Muscle of leg (tissue), 16 donors: ENCODE measurements at places on chromosomes 4 and X. TPM values are rescaled to one million over a fixed set of nuclear protein-coding genes. Genes with fewer than 3 reads are reported as not detected.
A peak's percentile ranks its signal among the peaks of the same experiment; 100 is the strongest.

Gene RBM46
- polyA plus RNA-seq = 0.11 TPM

DNA sequence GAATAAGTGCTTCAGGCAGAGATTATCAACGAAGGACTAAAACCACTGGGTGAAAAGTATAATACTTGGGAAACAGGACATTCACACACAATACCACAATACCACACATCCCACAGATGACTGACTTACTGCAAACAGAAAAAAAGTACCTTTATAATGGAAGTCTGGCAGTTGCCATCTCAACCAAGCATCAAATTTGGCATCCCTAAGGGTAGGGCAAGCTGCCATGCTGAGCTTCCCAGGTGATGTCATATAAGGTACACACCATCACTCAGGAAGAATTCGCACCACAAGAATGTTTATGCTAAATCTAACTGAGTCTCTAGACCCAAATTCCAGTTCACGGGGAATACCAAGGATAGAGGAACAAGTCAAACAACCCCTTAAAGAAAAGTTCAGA lies 9.1 kb downstream of the QDPR start:
- H3K4me1 ChIP-seq = no peaks in the 10 kb centered on the region
- no peak overlapping the region for H3K4me3 ChIP-seq
- DNase-seq = no peak
- peaks cover 41% of the 10 kb centered on the region for H3K36me3 ChIP-seq
- no peaks in the 10 kb centered on the region for H3K27me3 ChIP-seq
- H3K27ac ChIP-seq = no peak overlapping the region

DNA sequence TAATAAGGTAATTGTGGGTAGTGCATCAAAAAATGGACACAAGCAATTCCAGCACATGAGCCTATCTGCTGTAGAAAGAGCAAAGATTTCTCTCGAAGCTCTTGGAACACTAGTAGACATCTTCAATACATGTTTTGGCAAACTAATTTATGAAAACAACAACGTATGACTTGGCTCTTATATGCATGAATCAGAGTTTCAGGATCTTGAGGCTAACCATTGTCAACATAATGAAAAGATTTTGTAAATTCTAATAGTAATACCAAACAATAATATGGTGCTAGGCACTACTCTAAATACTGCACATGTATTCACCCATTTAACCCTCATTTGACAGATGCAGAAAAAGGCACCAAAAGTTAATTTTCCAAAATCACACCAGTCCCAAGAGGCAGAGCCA lies 25.1 kb upstream of the ANKRD50 start:
- H3K4me1 ChIP-seq = no peaks in the 10 kb centered on the region
- DNase-seq = no peak
- no peaks in the 10 kb centered on the region for H3K36me3 ChIP-seq
- no peaks in the 10 kb centered on the region for H3K27me3 ChIP-seq
- H3K27ac ChIP-seq = no peak overlapping the region
- H3K4me3 ChIP-seq = no peak overlapping the region

- H3K4me1 ChIP-seq = peaks cover 2% of the 10 kb centered on the region
- H3K4me3 ChIP-seq = no peak overlapping the region
- DNase-seq = no peak
- H3K36me3 ChIP-seq = no peaks in the 10 kb centered on the region
Measured at GRCh38 chr4:119744580-119744979, 116.0 kb upstream of the PDE5A start.

Gene ABRAXAS1
- 35.9 TPM for polyA plus RNA-seq

DNA sequence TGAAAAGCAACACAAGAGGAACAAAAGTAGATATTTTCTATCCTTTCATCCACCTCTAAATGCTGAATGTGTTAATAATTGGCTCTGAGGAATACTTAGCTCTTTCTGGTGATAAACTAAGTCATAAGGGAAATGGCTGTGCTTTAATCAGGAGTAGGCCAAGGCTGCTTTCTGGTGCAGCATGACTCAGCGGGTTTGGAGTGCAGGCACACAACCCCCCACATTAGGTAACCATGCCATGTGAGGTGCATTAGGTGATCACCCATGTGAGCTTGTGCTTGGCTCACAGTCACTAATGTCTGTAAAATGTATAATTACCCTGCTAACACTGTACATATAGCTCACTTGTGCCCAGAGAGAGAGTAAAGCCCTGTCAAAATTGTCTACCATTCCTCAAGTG lies 57.2 kb downstream of the USP38 start:
- no peak overlapping the region for H3K27ac ChIP-seq
- no peaks in the 10 kb centered on the region for H3K36me3 ChIP-seq
- H3K27me3 ChIP-seq = no peaks in the 10 kb centered on the region
- H3K4me3 ChIP-seq = no peak overlapping the region
- H3K4me1 ChIP-seq = no peaks in the 10 kb centered on the region

GRCh38 chr4:80459918-80460473 lies 124.5 kb downstream of the CFAP299 start:
- H3K4me1 ChIP-seq = no peaks in the 10 kb centered on the region
- no peak for DNase-seq
- H3K4me3 ChIP-seq = no peak overlapping the region
- no peaks in the 10 kb centered on the region for H3K27me3 ChIP-seq
- no peak overlapping the region for H3K27ac ChIP-seq
- H3K36me3 ChIP-seq = no peaks in the 10 kb centered on the region

DNA sequence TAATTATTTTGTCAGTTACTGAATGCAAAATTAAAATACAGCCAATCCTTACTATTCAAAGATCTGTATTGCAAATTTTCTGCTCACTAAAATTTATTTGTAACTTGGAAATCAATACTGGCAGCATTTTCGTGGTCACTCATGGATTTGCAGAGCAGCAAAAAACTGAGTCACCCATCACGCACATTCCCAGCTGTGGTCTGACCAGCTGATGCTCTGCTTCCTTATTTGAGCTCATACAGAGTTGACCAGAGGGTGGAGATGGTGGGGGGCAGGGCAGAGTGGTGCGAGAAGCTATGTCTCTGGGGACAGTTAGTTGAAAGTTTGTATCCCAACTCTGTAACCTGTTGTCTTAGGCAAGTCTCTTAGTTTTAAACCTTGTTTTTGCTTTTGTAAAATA lies 214.8 kb downstream of the SPCS3 start:
- H3K27ac ChIP-seq = no peak overlapping the region
- no peaks in the 10 kb centered on the region for H3K36me3 ChIP-seq
- no peak for DNase-seq
- H3K4me1 ChIP-seq = no peaks in the 10 kb centered on the region

DNA sequence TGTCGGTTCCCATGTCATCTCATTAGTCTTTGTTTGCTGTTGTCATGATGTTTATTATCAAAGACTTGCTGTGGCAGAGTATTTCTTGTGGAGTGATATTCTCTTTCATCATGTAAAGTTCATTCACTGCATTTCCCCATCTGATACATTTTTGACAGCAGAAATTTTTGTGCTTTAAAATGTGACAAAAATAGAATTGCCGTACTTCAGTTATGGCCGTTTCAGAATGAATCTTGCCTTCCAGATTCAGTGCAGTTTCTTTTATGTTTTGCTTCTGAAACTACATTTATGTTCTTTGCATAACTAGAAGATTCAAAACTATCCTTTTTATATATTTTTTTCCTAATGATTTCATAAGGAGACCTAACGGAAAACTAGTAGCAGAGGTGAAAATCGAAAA lies 10.0 kb downstream of the CSTF2 start:
- H3K4me3 ChIP-seq = no peak overlapping the region
- peaks cover 15% of the 10 kb centered on the region for H3K27me3 ChIP-seq
- DNase-seq = no peak
- H3K27ac ChIP-seq = no peak overlapping the region
- no peaks in the 10 kb centered on the region for H3K4me1 ChIP-seq
- H3K36me3 ChIP-seq = peaks cover 19% of the 10 kb centered on the region

Gene DRD5
- 0.24 TPM for polyA plus RNA-seq

Gene QRFPR
- polyA plus RNA-seq = 1.0 TPM

GRCh38 chr4:80532674-80533333 lies 197.3 kb downstream of the CFAP299 start:
- no peak for DNase-seq
- H3K27me3 ChIP-seq = no peaks in the 10 kb centered on the region
- H3K36me3 ChIP-seq = no peaks in the 10 kb centered on the region
- no peak overlapping the region for H3K4me3 ChIP-seq
- H3K4me1 ChIP-seq = no peaks in the 10 kb centered on the region

Gene PNMA6A
- 3.9 TPM for polyA plus RNA-seq

Gene RASGEF1B
- 4.1 TPM for polyA plus RNA-seq

GRCh38 chr4:184937745-184938144 lies 80.5 kb upstream of the HELT start:
- no peak for DNase-seq
- no peaks in the 10 kb centered on the region for H3K4me1 ChIP-seq
- H3K4me3 ChIP-seq = no peak overlapping the region
- H3K36me3 ChIP-seq = no peaks in the 10 kb centered on the region

Gene GRIA2
- 5.0 TPM for polyA plus RNA-seq

DNA sequence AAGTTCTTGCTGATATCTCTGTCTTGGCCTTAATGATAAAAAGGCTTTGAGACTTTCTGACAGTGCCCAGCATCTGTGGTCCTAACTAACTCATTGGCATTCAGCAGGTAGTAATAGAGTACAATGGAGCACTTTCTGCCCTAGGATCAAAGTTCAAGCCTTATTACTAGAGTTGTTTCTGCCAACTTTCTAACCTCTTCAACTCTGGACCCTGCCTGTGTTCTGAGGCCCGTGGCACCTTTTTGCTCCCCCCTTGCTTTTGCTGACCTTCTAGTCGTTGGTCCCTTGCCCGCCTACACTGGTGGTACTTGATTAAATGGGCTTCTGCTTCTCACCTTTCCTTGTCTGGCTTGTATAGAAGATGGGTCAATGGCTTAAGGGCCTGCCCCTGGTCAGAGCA lies 126.3 kb downstream of the PPARGC1A start:
- DNase-seq = no peak
- no peak overlapping the region for H3K27ac ChIP-seq
- no peak overlapping the region for H3K4me3 ChIP-seq
- no peaks in the 10 kb centered on the region for H3K4me1 ChIP-seq

Gene WDR17
- polyA plus RNA-seq = 0.68 TPM

DNA sequence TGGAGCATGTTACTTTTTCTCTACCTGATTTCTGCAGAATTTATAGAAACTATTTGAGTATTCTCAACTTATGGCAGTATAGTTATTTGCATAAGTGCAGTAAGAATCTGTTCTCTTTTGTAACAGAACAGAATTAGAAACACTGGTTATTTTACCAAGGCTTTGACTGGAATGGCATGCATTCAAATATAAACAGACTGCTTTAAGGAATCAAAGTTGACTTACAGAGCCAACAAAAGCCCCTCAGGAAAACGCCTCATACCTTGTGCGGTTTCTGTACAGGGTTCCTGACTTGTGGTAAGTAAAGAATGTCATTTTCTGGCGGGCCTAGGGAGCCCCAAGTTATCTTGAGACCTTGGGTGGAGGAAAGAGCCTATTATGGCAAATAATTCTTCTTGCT lies 97.1 kb downstream of the GPR143 start:
- H3K27me3 ChIP-seq = peaks cover 9% of the 10 kb centered on the region
- H3K4me3 ChIP-seq = no peak overlapping the region
- DNase-seq = no peak
- no peaks in the 10 kb centered on the region for H3K4me1 ChIP-seq

Gene TXK
- 0.72 TPM for polyA plus RNA-seq

GRCh38 chr4:171348090-171348489 lies 465.1 kb upstream of the GALNTL6 start:
- H3K36me3 ChIP-seq = no peaks in the 10 kb centered on the region
- H3K27ac ChIP-seq = no peak overlapping the region
- peak; percentile 16 for DNase-seq
- H3K4me1 ChIP-seq = no peaks in the 10 kb centered on the region
- H3K27me3 ChIP-seq = no peaks in the 10 kb centered on the region
- no peak overlapping the region for H3K4me3 ChIP-seq

Gene FAM236D
- polyA plus RNA-seq = not detected

- H3K27ac ChIP-seq = no peak overlapping the region
- peaks cover 3% of the 10 kb centered on the region for H3K4me1 ChIP-seq
- peaks cover 5% of the 10 kb centered on the region for H3K27me3 ChIP-seq
- no peak overlapping the region for H3K4me3 ChIP-seq
Measured at GRCh38 chrX:49202022-49202421, 2.0 kb upstream of the SYP start.

DNA sequence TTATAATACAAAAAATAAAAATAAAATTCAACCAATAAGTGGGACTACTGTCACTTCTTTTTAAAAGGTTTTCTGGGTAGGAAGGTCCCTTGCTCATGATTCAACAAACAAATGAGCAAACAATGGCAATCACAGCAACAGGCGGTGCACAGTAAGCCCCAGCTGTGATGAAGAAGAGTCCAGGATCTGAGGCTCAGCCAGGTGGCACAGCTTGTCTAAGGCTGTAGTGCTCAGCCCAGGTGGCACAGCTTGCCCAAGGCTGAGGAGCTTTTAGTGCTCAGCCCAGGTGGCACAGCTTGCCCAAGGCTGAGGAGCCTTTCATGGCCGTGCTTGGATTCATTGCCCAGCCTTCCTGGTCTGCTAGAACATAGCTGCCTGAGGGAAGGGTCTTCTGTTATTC lies 75.0 kb downstream of the ZFYVE28 start:
- H3K27me3 ChIP-seq = no peaks in the 10 kb centered on the region
- H3K4me3 ChIP-seq = no peak overlapping the region
- H3K4me1 ChIP-seq = no peaks in the 10 kb centered on the region
- H3K36me3 ChIP-seq = no peaks in the 10 kb centered on the region
- DNase-seq = no peak

DNA sequence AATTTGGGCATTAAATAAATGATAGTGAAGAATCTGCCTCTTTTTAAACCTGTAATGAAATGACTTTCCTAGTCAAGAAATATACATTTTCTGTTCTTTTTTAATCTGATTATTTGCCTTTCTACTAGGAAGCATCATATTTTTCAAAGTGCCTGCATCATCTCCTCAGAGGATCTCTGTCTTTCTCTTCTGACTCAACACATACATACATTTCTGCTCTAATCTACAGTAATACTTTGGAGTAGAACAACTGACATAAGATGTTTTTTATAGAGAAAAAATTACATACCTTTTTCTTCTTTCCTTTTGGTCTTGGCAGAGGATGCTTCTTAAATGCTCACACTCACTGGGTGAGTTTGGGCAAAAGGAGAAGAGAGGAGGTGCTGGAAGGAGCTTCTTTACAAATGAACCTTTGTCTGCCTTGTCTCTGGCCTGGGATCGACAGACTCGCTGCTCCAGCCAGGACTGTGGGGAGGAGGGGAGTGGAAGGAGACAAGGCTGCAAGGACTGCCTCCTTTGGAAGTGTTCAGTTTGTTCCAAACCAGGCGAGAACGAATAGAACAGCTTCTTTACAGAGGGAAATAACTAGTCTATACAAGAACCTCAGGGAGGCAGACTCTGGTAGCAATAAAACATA lies at the start of gene SCRG1:
Gene SCRG1, minus strand, starts transcription at position 338 of the 637 bp plus-strand sequence. CDS start 7,702 bp downstream, outside the sequence.
- H3K36me3 ChIP-seq = no peaks in the 10 kb centered on the region
- H3K4me3 ChIP-seq = no peak within 1 kb of the TSS
- no peaks in the 10 kb centered on the region for H3K27me3 ChIP-seq
- H3K27ac ChIP-seq = peak within 1 kb of the TSS; percentile 7
- DNase-seq = peak; percentile 95

DNA sequence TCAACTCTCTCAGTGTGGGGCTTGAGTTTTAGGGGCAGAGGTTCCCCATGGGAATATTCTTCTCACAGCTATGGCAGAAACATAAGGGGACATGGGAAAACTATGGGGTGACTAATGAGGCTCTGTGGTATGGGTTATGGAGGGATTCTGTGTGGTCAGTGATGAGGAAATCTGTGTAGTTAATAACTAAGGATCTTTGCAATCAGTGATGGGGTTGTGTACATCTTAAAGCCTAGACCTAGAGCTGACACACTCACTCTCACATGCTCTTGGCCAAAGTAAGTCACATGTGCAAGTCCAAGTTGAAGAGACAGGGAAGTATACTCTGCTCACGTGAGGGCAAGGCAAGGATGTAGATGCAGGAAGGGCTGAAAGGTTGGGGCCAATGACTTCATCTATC lies 86.4 kb upstream of the UXT start:
- peaks cover 12% of the 10 kb centered on the region for H3K4me1 ChIP-seq
- no peak for DNase-seq
- no peaks in the 10 kb centered on the region for H3K36me3 ChIP-seq
- peaks cover 2% of the 10 kb centered on the region for H3K27me3 ChIP-seq

Gene DMD
- 89.5 TPM for polyA plus RNA-seq

Gene FAM193A
- polyA plus RNA-seq = 20.4 TPM

Gene FAM47A
- polyA plus RNA-seq = not detected
